ENCODE measurements at places on chromosomes 1 and 21.

- no peak for DNase-seq
These were observed 26.9 kb upstream of the EPB41 start for GRCh38 chr1:28887419-28887834.

DNA sequence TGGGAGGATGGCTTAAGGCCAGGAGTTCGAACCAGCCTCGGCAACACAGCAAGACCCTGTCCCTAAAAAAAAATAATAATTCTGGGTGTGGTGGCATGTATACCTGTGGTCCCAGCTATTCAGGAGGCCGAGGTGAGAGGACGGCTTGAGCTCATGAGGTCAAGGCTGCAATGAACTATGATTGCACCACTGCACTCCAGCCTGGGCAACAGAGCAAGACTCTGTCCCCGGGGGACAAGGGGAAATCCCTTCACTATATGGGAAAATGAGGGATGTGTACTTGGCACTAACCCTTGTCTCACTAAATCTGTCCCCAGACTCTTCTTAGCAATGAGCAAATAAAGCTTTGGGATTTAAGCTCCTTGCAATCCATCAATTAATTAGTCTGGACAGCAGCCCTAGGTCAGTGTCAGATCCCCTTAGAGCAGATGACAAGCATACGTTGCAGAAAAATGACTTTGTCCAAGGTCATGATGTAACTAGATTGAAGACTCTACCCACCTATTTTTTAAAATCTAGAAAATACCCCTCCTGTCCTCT lies 9.4 kb downstream of the KDM5B start:
- no peak for DNase-seq

DNA sequence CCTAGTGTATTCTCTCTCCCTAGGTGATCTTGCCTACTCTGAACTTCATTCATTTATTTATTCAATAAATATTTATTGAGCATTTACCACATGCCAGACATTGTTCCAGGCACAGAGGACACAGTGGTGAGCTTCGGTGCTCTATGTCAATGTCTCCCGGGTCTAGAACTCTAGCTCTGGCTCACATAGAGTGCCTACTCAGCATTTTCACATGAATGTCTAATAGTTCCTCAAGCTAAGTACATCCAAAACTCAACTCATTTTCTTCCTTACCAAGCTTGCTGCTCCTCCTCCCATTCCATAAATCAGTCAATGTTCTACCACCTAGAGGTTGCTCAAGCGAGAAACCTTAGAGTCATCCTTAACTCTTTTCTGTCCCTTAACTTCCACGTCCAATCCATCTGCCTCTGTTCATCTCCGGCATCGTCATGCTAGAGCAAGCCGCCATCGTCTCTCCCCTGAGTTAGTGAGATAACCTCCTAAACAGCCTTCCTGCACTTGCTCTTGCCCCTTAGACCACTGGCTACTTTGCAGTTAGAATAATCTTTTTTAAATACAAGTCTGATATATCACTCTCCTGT lies 67.5 kb downstream of the TMEM53 start:
- no peak for DNase-seq

DNA sequence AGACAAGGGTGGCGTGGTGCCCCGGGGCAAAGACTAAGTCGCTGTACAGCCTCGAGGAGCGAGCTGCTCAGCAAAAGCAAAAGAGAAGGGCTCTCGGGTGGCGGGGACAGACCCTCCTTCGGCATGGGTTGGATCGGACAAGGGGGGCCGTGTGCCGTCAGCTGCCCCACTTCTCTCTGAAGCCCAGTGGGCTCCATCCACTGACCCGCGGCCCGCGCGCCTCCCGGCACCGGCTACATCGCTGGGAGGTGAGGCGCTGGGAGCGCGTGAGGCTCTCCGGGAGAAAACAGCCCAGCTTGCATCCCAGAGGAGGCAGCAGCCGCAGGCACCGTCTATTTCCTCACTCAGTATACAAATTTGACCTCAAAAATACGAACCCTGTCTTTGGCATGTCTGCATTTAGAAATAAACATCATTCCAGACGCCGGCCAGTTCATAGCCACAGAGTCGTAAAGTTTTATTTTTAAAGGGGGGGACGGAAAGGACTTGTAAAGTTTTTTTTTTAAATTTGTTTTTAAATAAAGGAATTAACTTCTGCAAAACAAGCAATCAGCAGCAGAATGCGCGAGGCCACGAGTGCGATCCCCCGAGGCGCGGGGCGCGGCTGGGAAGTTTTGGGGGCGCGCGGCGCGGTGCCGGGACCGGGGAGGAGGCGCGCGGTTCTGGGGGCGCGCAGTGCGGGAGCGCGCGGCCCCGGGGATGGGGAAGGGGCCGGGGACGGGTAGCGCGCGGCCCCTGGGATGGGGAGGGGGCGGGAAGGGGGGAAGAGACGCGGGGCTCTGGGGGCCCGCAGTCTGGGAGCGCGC lies 689 bp upstream of the GPR137B start:
- no peak for DNase-seq

DNA sequence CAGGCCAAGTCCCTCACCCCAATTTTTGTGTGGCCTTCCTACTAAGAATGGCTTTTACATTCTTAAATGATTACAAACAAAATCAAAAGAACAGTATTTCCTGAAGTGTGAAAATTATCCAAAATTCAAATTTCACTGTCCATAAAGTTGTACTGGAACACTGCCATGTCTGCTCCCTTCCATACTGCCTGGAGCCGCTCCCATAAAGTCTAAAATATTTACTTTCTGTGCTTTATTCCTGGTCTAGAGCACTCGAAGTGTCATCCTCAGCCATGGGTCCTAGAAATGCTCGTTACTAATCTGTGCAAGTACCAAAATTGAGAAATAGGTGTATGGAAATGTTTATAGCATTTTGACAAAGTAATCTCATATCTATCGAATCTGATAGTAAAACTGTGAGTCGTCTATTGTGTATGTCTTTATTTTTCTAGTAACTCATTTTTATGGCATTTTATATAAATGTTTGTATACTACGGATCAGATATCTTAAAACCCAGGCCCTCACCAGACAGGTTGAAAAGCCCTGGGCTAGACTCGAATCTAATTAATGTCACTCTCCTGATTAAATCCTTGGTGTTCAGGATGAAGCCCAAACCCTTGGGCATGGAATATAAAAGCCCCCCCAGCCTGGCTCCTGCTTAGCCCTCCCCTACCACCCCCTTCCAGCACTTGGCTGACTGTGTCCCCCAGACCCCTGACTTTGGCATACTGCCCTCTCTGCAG lies 4.9 kb downstream of the LBR start:
- no peak for DNase-seq

- DNase-seq, result no peak
These were observed 69.6 kb downstream of the SDCCAG8 start for GRCh38 chr1:243325305-243325890.

- DNase-seq, result no peak
These were observed 37.4 kb upstream of the ACTRT2 start for GRCh38 chr1:2983706-2984398.

- DNase-seq, result no peak
These were observed 4.8 kb upstream of the HEATR1 start for GRCh38 chr1:236608930-236609726.

- no peak for DNase-seq
These were observed 2.4 kb downstream of the TMEM201 start for GRCh38 chr1:9590945-9591668.

DNA sequence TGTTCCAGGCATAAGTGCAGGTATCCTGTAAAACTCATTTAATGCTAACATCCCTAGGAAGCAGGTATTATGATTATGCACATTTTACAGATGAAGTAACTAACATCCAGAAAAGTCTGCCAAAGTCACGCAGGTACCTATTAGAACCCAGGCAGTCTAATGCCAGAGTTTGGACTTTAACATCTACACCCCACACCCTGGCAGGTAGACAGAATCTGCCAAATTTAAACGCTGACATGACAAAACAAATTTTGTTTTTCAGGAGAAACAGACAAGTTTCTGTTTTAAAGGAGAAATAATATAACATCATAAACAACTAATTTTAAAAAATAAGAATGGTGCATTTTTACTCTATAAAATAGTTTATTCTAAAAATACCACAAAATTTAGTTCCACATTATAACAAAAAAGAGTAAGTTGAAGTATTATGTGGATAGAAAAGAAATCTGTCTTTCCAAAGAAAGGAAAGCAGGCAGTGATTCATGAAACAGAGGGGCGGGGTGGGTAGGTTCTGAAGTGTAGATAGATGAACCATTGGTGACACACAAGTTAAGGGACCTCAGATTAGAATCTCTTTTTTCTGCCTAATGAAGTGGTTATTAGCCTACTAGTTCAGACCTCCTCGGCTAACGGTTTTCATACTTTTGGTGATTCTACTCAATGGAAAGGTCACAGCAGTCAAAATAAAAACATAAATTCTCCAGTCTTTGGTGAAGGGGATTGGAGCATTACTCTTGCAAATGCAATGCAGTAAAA lies 1.7 kb downstream of the ASPM start:
- no peak for DNase-seq

GRCh38 chr21:34080710-34081109 lies 7.3 kb downstream of the MRPS6 start:
- DNase-seq, result no peak

DNA sequence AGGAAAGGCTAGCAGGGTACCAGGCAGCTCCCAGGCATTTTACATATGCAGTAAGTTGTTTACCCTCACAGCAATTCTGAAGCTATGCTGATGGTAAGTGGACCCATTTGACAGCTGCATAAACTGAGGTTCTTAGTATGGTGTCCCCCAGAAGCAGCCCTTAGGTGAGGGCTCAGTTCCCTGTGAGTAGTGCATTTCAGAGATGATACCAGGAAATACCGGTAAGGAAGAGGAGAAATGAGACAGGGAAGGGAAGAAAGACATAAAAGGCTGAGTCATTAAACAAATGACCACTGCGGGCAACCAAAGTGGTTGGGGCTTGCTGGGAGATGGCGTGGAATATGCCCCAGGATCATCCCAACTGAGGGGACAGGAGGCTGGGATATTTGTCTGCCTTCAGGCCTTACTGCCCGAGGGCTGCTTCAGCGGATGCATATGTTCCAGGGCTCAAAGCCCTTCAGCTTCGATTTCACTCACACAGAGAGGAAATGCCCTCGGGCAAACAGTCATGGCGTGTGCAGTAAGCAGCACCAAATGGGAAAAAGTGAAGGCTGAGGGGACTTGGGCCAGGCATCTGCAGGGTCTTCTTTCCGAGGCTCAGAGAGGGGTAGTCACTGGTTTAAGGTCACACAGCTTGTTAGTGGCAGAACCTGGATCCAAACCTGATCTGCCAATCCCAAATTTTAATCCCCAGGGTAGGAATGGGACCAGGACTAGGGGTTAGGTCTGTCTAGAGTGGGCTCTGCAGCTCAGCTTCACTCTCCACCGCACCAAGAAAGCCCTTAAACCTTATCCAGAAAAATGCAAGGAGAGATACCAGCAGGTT lies 133.7 kb upstream of the RUNX3 start:
- no peak for DNase-seq

DNA sequence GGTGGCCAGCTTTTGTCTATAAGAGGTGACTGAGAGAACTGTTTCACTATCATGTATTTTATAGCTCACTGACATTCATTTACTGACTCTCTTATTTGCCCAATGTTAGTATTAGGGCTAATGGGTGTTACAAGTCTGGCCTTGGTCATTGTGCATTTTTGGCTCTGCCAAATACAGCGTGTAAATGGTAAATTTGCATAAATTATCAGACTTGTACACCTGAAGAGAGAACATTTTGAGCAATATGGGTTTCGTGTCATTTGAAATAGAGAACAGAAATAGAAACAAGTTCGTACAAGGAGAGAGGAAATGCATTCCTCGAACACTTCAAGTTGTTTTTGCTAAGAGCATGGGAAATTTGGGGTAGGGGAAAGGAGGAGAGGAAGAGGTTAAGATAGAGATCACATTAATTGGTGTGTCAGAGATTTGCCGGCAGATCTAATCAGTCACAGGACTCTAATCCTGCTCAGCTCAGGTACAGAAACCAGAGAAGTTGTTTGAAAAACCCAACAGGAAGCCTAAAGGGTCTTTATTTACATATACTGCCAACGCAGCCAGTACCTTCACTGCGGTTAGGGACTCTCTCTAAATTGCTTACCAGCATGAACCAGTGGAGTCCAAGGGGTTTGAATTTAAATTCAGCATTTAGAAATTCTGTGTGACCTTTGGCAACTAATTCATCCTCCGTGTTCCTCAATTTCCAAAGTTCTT lies 261.5 kb downstream of the GPATCH2 start:
- DNase-seq, result no peak

DNA sequence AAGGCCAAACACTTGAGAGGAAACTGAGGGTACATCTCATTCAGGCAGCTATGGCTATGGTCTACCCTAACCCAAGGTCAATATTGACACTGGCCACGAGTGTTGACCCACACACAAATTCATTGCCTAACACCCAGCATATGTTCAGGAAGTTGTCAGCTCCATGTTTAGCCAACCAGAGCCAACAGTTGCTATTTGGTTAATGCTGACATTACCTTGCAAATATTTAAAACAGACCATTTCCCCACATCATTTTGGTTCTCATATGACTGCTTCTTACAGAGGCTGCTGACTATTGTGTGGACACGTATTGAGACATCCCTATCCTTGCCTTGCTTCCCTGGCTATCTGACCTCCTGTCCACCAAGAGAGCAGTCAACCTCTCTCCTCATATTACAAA lies 97.3 kb downstream of the LMX1A start:
- no peak for DNase-seq

DNA sequence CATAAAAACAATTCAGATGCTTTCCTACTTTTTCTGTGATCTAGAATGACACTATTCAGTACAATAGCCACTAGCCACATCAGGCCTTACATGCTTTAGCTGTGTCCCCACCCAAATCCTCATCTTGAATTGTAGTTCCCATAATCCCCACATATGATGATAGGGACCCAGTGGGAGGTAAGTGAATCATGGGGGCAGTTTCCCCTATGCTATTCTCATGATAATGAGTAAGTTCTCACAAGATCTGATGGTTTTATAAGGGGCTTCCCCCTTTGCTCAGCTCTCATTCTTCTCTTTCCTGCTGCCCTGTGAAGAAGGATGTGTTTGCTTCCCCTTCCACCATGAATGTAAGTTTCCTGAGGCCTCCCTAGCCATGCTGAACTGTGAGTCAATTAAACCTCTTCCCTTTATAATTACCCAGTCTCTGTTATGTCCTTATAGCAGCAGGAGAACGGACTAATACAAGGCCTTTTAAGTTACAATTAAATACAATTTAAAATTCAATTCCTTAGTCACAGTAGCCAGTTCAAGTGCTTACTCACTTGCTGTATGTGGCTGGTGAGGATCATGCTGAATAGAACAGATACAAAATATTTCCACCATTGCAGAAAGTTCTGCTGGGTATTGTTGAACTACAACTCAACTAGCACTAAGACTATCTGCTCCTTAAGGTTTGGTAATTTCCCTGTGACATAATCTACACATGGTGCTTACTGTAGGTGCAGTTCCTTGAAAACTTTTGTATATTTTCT lies 106.7 kb downstream of the SCMH1 start:
- no peak for DNase-seq

DNA sequence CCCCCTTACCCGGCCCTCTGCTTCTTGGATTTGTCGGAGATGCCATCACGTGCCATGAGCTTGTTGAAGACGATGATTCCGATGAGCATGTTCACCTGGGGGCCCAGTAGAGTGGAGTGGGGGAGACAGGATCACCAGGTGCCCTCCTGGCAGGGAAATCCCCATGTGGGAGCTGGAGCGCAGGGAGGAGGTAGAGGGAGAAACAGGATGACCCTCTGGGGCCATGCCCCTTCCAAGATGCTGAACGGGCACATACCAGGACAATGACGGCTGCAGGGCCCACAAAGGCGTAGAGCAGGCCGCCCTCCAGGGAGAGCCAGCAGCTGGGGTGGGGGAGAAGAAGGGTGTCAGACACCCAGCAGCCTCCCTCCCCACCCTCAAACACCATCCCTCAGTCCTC lies 28.6 kb downstream of the ADGRB2 start:
- no peak for DNase-seq

- no peak for DNase-seq
These were observed 459.7 kb downstream of the KIF26B start for GRCh38 chr1:245614476-245614875.
